ENCODE measurements at places on chromosomes 4 and X.

DNA sequence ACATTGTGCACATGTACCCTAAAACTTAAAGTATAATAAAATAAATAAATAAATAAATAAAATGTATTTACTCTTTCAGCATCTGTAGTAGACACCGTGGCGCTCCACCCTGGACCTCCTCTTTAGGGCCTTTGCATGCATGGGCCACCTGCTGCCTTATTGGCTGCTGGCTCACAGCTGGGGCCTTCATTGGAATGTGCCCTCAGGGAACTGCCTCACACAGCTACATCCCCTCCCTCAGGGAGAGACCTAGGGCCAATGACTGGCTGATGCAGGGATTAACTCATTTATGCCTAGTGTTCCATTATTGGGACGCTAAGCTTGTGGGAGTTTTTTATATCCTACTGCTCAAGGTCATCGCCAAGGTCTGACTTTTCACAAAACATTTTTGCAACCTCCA lies 302.9 kb upstream of the FTHL17 start:
- DNase-seq, result no peak

- no peak for DNase-seq
Observed at GRCh38 chr4:37524267-37524666, 161.9 kb downstream of the RELL1 start.

DNA sequence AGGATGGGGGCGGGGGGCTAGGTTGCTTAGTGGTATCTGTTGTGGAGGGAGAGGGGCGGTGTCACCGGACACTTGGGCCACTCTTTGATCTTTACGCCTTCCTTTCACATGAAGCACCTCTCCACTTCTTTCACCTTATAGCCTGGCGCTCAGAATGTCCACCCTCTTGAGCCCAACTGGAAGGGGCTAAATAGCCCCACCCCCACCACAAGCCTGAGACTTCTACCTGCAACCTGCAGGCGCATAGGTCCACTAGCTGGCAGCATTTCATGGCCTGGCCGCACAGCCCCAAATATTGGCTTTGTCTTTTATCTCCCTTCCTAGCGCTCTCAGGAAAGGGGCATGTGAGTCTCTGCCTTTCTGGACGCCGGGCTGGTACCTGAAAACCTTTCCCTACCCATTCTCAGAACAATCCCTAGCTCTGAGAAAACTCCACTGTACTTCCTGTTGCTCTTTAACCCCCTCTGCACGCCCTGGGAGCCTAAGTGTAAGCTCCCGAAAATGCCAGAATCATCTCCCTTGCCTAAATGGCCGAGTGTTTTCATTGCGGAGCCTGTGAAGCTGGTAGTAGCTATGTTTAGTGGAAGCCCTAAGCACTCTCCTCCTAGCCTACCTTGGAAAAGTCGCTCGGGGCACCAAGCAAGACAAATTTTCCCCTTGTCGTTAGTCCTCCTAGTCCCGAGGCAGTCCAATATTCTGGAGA lies 1.2 kb upstream of the TRPC5 start:
- no peak for DNase-seq

DNA sequence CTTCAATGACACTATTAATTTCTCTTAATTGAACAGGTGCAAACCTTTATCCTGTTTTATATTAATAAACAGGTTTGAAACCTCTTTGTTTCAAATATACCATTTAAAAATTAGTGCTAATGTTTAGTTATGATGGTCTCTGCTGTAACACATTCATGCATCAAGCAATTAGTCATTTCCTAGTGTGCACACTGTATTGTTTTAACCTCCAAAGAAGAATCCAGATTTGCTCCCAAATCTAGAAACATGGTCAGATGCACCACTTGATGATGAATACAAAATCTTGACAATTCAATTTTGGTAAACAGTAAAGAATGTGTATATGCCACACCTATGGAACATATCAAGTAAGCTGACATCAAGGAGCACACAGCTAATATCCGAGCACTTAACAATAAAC lies 157.1 kb downstream of the TRIML1 start:
- peak; percentile 15 for DNase-seq

GRCh38 chr4:2935762-2936743 lies 27.2 kb downstream of the NOP14 start:
- no peak for DNase-seq

DNA sequence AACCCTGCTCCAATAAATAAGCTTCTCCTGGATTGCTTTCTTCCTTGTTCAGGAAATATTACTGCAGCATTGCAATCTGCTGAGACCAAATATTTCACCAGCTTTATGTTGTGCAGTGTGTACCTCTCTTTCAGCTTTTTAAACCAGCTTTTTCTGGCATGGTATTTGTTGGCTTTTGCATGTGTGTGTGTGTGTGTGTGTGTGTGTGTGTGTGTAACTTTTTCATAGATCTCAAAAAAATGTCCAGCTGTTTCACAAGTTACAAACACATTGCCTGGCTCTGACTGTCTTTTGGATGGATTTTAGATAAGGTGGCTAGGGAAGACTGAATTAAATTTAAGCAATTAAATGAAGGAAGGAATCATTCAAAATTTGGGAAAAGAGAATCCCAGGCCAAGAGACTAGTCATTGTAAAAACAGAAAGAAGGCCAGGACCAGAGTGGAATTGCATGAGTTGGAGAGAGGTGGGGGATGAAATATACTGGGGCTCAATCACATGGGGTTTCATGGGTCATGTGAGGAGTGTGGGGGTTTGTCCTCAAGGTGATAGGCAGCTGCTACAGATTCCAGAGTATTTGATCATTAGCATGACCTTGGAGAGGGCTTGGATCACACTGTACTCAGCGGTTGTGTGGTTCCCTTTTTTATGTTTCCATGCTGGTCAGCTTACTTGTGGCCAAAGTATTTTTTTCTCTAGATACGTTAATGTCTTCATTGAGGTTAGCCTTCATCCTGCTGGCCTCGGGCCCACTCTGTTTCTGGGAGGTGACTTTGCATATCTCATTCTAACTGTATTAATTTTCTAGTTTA lies 357.7 kb upstream of the BOD1L1 start:
- DNase-seq, result peak; percentile 71

- no peak for DNase-seq
Observed at GRCh38 chr4:110412354-110413065, 63.4 kb upstream of the ENPEP start.

- peak; percentile 34 for DNase-seq
Observed at GRCh38 chr4:1720163-1720983, 750 bp downstream of the TMEM129 start.

DNA sequence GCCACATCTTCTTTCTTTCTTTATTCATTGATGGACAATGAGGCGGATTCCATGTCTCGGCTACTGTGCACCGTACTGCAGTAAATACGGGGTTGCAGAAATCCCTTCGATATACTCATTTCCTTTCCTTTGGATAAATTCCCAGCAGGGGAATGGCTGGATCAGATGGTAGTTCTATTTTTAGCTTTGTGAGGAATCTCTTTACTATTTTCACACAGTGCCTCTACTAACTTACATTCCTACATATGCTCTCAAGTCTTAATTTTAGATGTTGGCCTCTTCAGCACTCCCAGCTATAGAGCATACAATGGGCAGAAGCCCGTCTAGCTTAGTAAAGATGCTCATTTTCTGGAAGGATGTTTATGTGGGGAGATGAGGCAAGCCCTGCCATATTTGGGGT lies 317.4 kb downstream of the ASMT start:
- DNase-seq, result peak; percentile 94

- DNase-seq, result no peak
Observed at GRCh38 chr4:145298885-145299284, 118.5 kb upstream of the OTUD4 start.

GRCh38 chrX:46125111-46125510 lies 420.1 kb downstream of the ZNF674 start:
- DNase-seq, result peak; percentile 19

DNA sequence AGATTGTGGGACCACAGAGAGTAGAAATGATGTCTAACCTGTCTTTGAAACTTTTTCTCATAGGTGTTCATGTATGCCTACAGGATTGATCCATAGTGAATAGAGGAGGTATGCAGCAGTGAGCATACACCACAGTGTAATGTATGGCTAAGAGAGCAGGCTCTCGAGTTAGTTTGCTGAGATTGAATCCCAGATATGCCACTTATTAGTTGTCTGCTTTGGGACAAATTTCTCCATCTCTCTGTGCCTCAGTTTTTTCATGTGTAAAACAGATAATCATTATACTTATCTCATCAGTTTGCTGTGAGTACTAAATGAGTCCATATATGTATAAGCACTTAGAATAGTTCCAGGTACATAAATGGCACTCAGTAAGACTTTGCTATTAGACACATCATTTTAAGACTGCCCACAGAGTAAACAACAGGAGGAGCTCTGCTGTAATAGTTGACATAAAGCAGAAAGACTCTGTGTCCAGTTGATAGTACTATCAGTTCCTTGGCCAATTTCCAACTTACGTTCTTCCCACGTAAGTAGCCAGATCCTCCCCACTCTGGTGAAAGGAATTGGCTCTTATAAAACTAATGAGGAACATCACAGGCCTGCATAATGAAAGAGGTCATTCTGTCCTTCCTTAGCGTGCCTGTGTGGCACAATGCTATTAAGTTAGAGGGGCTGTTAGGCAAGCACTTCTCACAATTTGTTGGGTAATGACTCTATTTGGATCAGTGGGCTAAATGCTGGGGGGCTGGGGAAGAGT lies 20.7 kb upstream of the RNF150 start:
- no peak for DNase-seq

GRCh38 chrX:100745205-100745604 lies 13.3 kb upstream of the SYTL4 start:
- DNase-seq, result no peak

- no peak for DNase-seq
Observed at GRCh38 chrX:129845616-129846190, 2.0 kb upstream of the ZDHHC9 start.

- DNase-seq, result no peak
Observed at GRCh38 chr4:14333616-14334015, 668.7 kb upstream of the CPEB2 start.

DNA sequence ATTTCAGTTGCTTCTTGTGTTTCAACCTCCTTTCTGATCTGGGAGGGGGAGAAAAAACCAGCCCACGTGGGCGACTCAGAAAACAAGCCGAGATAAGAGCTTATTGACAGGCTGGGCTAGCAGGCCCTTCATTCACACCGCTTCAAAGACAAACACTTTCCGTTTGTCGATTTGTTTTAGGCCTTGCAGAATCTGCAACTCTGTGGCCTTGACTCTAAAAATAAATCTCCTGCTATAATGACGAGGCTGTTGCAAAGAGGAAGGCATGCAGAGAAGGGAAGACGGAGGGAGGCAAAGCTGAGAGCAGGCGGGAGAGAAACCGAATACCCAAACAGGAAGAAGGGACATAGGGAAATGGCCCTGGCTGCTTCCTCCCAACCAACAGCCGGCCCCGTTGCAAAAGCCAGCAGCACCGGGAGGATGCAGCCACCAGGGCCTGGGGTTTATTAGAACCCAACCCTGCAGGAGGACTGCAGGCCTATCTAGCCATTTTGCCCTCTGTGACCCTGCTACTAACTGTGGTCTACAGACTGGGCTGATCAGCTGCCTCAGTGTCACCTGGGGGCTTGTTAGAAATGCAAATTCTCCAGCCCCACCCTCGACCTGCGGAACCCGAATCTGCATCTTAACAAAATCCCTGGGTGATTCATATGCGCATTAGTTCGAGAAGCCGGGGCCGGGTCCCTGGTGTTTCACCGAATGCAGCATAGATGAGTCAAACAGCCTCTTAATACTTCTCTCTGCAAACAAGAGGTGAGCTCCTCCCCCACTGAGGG lies 325.5 kb downstream of the BCOR start:
- no peak for DNase-seq

GRCh38 chr4:40888933-40889332 lies 139.2 kb downstream of the NSUN7 start:
- no peak for DNase-seq

GRCh38 chr4:81724925-81725329 lies 253.2 kb upstream of the RASGEF1B start:
- no peak for DNase-seq

GRCh38 chrX:10884246-10884645 lies 226.9 kb upstream of the HCCS start:
- DNase-seq, result peak; percentile 83

GRCh38 chr4:137531168-137531985 lies 917 bp downstream of the PCDH18 start:
- peak; percentile 76 for DNase-seq

- DNase-seq, result peak; percentile 94
Observed at GRCh38 chrX:100649550-100650356, 5.8 kb downstream of the SRPX2 start.

- DNase-seq, result peak; percentile 92
Observed at GRCh38 chr4:7649741-7650531, 215.2 kb upstream of the PSAPL1 start.

Data from fibroblast of skin of scalp (primary cell).